Vagina (tissue), 2 donors: ENCODE measurements at places on chromosomes 6 and 20.

GRCh38 chr6:149483334-149483725, 1.5 kb downstream of the ZC3H12D start:
- DNase-seq = no peak

DNA sequence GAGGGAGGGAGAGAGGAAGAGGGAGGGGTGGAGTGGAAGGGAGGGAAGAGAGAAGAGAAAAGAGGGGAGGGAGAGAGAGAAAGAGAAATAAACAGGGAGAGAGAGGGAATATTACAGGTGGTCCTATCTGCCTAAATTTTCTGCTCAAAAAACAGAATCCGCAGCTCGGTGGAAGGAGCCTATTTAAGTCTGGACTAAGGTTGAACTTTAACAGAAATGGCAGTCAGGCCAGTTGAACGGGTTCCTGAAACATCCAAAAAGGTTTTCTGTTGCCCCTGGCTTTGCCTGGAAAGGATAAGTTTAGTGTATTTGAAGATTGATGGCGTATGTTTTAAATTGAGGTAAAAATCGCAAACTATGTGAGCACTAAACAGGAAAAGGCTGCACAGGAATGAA, 2.2 kb downstream of the TFAP2B start:
- no peak for DNase-seq

GRCh38 chr6:51513891-51514747, 573.3 kb downstream of the PKHD1 start:
- DNase-seq = no peak

DNA sequence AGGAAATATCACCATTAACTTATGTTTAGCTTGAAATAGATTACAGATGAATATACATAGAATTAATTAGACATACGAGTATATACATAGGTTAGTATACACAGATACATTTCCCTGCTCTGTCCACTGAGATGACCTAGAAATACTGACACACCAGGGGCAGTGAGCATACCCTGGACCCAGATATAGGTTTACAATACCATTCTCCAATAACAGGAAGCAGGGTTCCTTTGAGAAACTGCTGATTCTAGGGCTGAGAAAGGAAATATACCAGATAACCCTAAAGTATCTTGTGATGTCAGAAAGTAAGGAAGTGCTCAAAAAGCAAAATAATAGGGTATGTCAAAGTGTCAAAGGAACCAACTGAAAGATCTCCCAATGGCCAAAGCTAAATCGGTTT, 322.5 kb downstream of the HAO1 start:
- DNase-seq = no peak
